ENCODE measurements at places on chromosomes 5 and 9. TPM values are rescaled to one million over a fixed set of nuclear protein-coding genes. Genes with fewer than 3 reads are reported as not detected.

Gene LRRC19
- total RNA-seq: not detected

Gene PCDHGA5
- total RNA-seq: 4.3 TPM

Gene SPATA31E1
- total RNA-seq: not detected

Gene STKLD1
- 0.77 TPM for total RNA-seq

Gene FCN2
- total RNA-seq: not detected

Gene SPINK13
- not detected for total RNA-seq

Gene ITK
- total RNA-seq: 1.6 TPM

Gene DCAF12
- total RNA-seq: 20.2 TPM

Gene AGXT2
- not detected for total RNA-seq

Gene CARTPT
- not detected for total RNA-seq

Gene HSPB3
- 218 TPM for total RNA-seq

Gene MARCOL
- total RNA-seq: not detected

Gene PCDHGB5
- total RNA-seq: 7.7 TPM

Gene MARVELD2
- total RNA-seq: 2.2 TPM

Gene IFNA8
- not detected for total RNA-seq

Gene NME5
- total RNA-seq: 1.9 TPM

Gene SLC46A2
- not detected for total RNA-seq

Gene GCNT1
- total RNA-seq: 8.4 TPM

Gene ROR2
- total RNA-seq: 25.4 TPM

Gene DDX4
- not detected for total RNA-seq

Gene HINT2
- 53.4 TPM for total RNA-seq

Gene CD74
- total RNA-seq: 433 TPM

Gene IL9
- not detected for total RNA-seq

Gene MPDZ
- total RNA-seq: 63.1 TPM

Gene RPP25L
- 27.8 TPM for total RNA-seq

Gene GARIN3
- total RNA-seq: not detected

Gene DIPK1B
- total RNA-seq: 35.2 TPM

Gene RMRP
- total RNA-seq: 22,490 TPM

Gene CCDC183
- total RNA-seq: 1.6 TPM

Gene VCAN
- 94.1 TPM for total RNA-seq

Gene ADGRV1
- total RNA-seq: 0.60 TPM

Gene CFAP77
- 3.0 TPM for total RNA-seq

Gene GRIA1
- total RNA-seq: 0.24 TPM

All from left cardiac atrium (tissue), 4 donors.